ENCODE measurements at places on chromosomes 16 and 17.
A peak's percentile ranks its signal among the peaks of the same experiment; 100 is the strongest.

DNA sequence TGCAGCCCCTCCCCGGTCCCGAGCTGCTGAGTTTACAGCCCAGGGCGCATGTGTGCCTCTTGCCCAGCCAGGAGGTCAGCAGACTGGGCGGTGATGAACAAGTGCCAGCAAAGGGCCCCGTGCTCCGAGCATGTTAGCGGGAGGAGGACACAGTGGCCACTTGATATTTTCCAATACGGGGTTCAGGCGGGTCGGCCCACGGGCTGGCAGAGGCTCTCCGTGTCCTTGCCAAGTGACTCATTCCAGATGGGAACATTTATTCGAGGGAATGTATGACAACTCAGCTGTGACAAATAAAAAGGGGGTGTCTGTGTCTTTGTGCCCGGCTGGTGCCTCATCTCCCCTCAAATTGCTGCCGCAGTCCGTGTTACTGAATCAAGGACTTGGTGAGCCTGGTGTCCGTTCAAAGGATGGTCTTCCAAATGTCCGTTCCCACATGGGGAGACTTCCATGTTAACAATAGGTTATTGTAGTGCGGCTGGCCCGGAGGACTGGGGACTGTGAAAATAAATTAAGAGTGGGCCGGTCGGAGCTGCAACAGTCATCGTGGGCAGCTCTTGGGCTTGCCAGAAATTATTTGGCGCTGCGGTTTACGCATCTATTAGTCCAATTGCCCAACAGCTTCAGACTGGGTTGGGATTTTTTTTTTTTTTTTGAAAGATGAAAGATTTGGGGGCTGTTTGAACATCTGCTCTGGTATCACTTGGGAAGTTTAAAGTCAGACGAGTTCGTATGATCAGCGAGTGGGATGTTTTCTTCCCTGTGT is 174.0 kb upstream of the CIBAR2 start:
- no peak for DNase-seq

DNA sequence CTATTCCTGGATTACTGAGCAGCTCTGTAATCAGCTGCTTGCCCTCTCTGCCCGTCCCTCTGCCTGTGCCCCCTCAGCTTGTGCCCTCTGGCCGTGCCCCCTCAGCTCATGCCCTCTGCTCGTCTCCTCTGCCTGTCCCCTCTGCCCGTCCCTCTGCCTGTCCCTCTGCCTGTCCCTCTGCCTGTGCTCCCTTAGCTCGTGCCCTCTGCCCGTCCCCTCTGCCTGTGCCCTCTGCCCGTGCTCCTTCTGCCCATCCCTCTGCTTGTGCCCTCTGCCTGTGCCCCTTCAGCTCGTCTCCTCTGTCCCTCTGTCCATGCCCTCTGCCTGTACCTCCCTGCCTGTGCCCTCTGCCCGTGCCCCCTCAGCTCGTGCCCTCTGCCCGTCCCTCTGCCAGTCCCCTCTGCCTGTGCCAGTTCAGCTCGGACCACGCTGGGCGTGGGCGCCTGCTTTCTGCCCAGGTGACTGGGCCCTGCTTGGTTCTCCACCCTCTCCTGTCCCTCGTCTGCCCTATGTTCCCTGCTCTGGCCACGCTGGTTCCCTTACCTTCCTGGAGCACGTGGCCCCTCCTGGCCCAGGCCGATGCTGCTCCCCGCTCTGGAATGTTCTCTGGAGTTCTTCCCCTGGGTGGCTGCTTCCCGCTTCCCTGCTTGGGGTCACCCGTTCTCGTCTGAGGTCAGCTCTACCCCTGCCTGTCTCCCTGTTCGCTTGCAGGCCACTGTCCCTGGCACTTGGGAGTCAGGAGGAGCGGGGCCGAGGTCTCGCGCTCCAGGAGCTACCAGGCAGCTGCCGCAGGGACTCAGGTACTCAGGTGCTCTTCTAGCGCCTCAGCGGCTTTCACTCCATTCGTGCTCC is 63.9 kb downstream of the BANP start:
- DNase-seq: no peak

GRCh38 chr17:34582185-34582900 is 3.0 kb downstream of the TMEM132E start:
- DNase-seq: no peak

DNA sequence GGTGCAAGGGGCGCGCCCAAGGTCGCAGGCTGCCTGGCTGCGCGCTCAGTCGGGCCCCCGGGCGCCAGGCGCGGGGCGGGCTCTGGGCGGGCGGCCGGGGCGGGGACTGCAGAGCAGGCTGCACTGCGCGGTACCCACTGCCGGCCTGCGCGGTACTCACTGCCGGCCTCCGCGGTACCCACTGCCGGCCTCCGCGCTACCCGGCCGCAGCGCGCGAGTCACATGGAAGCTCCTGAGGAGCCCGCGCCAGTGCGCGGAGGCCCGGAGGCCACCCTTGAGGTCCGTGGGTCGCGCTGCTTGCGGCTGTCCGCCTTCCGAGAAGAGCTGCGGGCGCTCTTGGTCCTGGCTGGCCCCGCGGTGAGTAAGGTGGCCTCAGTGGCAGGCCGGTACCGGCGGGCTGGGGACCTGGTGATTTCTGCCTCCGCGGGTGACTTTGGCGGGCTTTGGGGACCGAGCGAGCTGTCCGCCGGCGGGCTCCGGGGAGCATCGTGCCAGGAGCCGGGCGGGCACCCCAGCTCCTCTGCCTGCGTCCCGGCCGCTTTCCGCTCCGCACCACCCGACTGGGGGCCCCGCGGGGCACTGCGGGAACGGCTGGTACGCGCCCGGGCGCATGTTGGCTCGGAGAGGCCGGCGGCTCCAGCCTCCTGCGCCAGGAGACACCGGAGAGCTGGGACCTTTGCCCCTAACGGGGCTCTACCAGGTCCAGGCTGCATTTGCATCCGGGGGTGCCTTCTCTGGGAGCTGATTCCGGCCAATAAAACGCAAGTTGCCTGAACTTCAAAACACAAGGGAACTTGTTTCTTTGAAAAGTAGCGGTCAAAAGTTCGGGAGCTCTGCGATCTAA is at the start of gene SLC47A1:
SLC47A1 (plus strand) TSS at position 137 of the 844 bp plus-strand sequence; CDS start at position 223, 86 bp downstream.
- no peak for DNase-seq

DNA sequence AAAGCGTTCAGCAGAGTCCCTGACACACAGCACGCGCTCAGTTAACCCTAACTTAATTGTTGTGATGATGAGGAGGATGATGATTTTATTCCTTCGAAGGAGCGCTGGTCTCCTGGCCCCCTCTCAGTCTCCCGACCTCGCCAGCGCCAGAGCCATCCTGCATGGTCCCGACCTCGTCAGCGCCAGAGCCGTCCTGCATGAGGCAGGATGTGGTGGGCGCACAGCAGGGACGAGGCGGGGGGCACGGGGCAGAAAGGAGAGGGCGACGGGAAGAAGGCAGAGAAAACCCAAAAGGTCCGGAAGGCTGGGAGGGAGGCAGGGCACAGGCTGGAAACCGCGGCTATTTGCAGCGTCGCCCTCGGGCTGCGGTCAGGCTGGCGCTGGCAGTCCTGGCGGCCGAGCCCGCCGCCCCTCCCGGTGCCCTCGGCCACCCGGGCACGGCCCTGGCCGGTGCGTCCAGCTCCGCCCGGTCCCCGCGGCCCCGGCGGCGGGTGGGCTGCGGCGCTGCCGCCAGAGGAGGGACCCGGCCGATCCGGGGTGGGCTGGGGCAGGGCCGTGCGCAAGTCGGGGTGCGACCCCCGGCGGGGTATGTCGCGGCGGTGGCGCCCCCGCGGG is 3.0 kb upstream of the TAC4 start:
- DNase-seq: peak; percentile 47

GRCh38 chr17:61385577-61386236 is 13.9 kb upstream of the TBX2 start:
- DNase-seq: no peak

DNA sequence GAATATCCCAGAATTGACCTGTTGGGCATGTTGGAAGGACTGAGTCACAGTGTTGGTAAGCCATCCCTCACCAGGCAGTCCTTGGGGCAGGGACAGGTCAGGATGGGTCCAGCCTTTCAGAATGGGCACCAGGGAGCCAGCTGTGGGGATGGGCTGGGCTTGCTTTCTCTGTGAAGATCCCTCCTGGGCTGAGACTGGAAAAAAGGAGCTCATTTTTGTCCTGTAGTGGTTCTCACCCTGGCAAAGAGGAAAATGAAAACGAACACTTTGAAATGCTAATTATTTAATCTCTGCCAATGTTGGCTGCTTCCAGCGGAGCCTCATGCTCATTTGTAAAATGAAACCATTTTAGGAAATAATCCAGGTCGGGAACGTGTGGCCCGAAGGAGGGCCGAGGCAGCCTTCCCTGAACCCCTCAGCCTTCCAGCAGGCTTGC is 237.5 kb upstream of the SALL1 start:
- no peak for DNase-seq

DNA sequence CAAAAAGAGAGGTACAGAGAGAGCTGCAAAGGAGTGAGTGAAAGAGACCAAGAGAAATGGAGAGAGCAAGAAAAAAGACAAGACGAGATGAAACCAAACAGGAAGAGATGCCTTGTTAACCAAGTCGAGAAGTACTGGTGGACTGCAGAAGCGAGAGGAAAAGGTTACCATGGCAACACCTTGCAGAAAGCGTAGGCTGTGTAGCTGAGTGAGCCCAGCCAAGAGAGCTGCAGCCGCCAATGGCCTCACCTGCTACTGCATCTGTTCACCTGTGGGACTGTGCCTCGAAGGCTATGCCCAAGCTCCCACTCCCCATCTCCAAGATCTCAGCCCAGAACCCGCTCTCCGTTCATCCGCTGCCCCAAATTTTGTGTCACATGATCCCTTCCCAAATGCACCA is 161.3 kb downstream of the SLC39A11 start:
- no peak for DNase-seq

- no peak for DNase-seq
Measured at GRCh38 chr17:51159604-51160003, 6.2 kb downstream of the NME1 start.

- no peak for DNase-seq
Measured at GRCh38 chr17:11692688-11693087, 94.4 kb downstream of the DNAH9 start.

DNA sequence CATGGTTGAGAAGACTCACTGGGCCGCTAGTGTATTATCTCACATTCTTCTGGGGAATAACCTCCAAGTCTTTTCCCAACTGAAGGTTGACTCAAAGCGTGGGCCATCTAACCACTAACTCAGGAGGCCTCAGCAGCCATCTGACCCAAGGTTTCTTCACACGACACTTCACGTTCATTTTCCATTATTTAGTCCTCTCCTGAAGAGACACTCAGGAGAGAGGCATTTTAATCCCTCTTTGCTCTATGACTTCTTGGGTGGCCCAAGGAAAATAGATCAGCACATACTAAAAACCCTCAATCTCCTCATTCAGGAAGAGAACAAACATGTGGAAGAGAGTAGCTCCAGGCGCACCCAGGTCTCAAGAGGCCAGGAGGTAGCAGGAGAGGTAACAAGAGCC is 252.8 kb upstream of the FOXF1 start:
- DNase-seq: no peak

DNA sequence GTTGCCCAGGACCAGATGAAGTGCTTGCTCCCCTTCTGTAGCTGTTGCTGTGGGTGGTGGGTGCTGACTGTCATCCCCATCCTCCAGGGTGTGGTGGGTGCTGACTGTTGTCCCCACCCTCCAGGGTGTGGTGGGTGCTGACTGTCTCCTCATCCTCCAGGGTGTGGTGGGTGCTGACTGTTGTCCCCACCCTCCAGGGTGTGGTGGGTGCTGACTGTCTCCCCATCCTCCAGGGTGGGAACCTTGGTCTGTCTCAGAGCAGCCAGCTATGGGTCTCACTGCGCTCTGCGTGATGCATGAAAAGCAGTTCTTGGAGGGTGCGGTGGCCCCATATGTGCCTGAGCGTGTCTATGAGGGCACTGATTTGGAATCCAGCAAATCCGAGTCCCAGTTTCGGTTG is 163.8 kb downstream of the RPTOR start:
- DNase-seq: no peak

- no peak for DNase-seq
Measured at GRCh38 chr16:88055356-88055755, 104.1 kb downstream of the BANP start.

DNA sequence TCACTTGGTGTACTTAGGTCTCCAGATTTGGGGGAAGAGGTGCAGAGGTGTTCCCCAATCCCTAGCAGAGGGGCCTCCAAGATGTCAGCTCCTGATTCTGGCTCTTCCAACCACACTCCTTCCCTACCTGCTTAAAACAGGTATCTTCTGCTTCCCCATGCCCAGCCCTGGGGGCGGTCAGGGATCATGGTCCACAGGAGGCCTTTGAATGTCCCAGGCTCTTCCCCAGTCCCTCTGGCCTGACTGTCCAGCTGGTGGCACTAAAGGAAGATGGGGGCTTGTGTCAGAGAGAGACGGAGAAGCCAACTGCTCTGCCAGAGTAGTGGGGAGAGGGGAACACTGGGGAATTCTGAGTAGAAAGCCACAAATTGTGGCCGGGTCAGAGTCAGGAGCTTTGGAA is 3.8 kb downstream of the ARL4D start:
- DNase-seq: no peak

- no peak for DNase-seq
Measured at GRCh38 chr17:52744179-52744578, 585.7 kb upstream of the CA10 start.

GRCh38 chr17:38663125-38663751 is 11.5 kb downstream of the EPOP start:
- peak; percentile 85 for DNase-seq

- DNase-seq: no peak
Measured at GRCh38 chr17:78279360-78279990, 48.0 kb downstream of the TMEM235 start.

- DNase-seq: no peak
Measured at GRCh38 chr16:1261131-1261892, 5.4 kb downstream of the TPSD1 start.

DNA sequence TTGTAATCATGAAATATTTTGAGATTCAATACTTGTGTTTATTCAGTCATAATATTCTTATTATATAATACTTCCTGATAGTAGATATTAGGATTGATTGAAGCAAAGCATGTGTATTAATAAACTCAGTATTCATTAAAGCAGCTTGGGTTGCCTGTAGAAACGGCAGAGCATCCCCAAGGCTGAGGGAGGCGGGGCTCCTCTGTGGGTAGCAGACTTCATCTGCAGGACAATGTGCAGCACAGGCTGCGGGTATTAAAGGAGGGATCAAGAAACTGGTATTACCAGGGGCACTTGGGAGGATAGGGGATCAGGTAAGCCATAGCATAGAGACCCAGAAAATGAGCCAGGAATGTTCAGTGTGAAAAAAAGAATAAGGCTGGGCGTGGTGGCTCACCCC is 213.6 kb downstream of the PRKCA start:
- no peak for DNase-seq

DNA sequence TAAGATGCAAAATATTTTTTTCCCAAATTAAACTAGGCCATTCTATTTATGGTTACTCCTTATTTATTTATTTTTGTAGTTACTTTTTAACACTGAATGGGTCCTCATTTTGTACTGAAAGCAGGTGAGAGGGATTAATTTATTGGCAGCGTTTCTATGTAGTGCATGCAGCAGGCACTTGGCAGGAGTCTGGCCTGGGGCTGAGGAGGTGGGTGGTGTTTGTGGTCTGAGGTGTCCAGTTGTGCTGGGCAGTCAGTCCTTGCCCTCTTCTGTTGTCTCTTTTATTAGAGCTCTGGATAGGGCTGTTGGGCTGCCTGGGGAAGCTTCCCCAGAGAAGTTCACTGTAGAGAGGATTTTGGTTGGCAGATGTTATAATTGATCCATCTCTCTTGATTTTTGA is 12.7 kb downstream of the SEC14L1 start:
- DNase-seq: no peak
